ENCODE measurements at places on chromosomes 3 and 15. TPM values are rescaled to one million over a fixed set of nuclear protein-coding genes. Genes with fewer than 3 reads are reported as not detected.
A peak's percentile ranks its signal among the peaks of the same experiment; 100 is the strongest.

DNA sequence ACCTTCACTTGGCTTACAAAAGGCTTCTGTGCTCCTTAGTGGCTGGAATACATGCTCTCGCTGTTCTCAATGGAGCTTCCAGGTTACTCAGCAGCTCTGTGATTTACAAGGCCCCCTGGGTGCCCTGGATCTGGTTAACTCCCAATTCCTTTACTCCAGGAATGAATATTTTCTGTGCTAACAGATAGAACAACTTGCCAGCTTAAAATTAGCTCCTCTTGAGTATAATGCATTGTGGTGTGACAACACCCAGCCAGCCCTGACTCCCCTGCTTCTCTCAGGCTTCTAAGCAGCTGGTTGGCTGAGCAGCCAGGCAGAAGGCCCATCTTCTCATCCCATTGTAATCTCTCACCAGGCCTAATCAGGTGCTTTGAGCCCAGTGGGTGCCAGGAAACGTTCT is 246.4 kb downstream of the ALCAM start:
- no peak for DNase-seq
- no peaks in the 10 kb centered on the region for H3K4me1 ChIP-seq
- H3K4me3 ChIP-seq = no peak overlapping the region
- no peaks in the 10 kb centered on the region for H3K36me3 ChIP-seq
- H3K27me3 ChIP-seq = no peaks in the 10 kb centered on the region
- no peak overlapping the region for H3K27ac ChIP-seq

- DNase-seq = no peak
These were observed 155.2 kb upstream of the CGNL1 start for GRCh38 chr15:57221134-57221533.

- H3K27me3 ChIP-seq = peaks cover 5% of the 10 kb centered on the region
- no peaks in the 10 kb centered on the region for H3K4me1 ChIP-seq
- H3K36me3 ChIP-seq = no peaks in the 10 kb centered on the region
- no peak for DNase-seq
- H3K4me3 ChIP-seq = no peak overlapping the region
- H3K27ac ChIP-seq = no peak overlapping the region
These were observed 275.0 kb upstream of the SLCO3A1 start for GRCh38 chr15:91578511-91578910.

- peak overlapping the region; percentile 82 for H3K4me3 ChIP-seq
- peaks cover 4% of the 10 kb centered on the region for H3K36me3 ChIP-seq
- H3K27me3 ChIP-seq = peaks cover 2% of the 10 kb centered on the region
These were observed 70.5 kb upstream of the ATP10A start for GRCh38 chr15:25933456-25934158.

DNA sequence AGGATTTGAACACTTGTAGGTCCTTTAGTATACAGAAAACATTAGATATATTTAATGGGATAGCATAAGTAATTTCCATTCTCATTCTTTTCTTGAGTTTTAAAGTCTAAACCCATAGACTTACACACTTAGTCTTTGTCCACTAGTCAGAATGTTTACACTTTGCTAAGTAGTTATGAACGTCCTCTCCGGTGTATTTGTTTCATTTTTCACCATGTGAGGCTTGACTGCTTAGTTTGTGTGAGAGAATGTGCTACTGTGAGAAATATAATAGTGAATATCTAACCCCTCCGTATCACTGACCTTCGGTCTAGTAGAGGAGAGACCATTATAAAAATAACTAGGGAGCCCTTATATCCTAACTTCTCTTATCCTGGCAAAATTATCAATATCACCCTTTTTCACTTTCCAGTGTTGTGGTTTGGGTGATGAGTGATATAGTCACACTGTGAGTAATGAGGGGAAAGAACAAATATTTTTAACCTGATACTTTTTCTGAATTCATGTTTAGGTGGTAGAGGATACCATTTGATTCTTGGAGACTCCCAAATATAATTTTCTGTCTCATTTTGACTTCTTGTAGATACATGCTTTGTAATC is 122.4 kb downstream of the UBE2E2 start:
- no peaks in the 10 kb centered on the region for H3K36me3 ChIP-seq
- H3K27ac ChIP-seq = no peak overlapping the region
- DNase-seq = no peak
- no peak overlapping the region for H3K4me3 ChIP-seq

The CLDN16 gene
- total RNA-seq = not detected

The GP5 gene
- 0.62 TPM for total RNA-seq

DNA sequence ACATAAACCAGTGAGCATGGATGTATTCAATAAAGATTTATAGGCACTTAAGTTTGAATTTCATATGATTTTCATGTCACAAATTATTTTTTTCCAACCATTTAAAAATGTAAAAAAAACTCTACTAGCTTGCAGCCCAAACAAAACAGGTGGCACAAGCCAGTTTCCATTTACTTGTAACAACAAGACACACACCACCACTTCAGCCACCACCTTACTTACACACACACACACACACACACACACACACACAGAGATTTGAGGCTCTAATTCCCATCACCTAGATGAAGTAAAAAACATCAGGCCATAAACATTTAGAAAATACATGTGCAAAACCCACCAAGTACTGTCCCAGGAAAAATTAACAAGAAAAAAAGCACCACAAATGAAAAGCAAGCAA is 25.3 kb downstream of the MYO9A start:
- no peak overlapping the region for H3K27ac ChIP-seq
- no peak overlapping the region for H3K4me3 ChIP-seq
- H3K36me3 ChIP-seq = peaks cover 4% of the 10 kb centered on the region
- DNase-seq = no peak
- peaks cover 2% of the 10 kb centered on the region for H3K4me1 ChIP-seq

DNA sequence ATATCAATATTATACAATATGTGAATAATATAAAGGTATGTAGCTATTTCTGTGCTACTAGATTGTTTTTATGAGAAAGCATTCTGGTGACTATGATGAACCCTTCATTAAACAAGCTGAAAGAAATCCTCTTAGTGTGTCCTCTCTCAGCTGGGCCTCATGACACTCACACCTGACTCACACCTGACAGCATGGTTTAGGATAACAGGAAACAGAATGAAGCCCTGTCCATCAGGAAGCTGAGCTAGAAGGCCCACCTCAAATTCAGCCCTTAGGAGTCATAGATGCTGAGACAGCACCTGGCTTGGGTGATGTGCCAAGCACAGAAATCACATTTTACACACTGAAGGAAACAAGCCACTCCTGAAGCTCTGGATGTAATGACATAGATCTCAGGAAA is 30.8 kb downstream of the CHCHD4 start:
- no peak for DNase-seq
- no peaks in the 10 kb centered on the region for H3K36me3 ChIP-seq
- no peak overlapping the region for H3K27ac ChIP-seq
- H3K4me3 ChIP-seq = no peak overlapping the region
- H3K4me1 ChIP-seq = no peaks in the 10 kb centered on the region

GRCh38 chr3:132255041-132255745 is 62.0 kb upstream of the ACP3 start:
- H3K36me3 ChIP-seq = no peaks in the 10 kb centered on the region
- no peak for DNase-seq
- no peak overlapping the region for H3K27ac ChIP-seq
- no peak overlapping the region for H3K4me3 ChIP-seq
- no peaks in the 10 kb centered on the region for H3K4me1 ChIP-seq

The ST3GAL6 gene
- total RNA-seq = not detected

The AHSG gene
- total RNA-seq = not detected

DNA sequence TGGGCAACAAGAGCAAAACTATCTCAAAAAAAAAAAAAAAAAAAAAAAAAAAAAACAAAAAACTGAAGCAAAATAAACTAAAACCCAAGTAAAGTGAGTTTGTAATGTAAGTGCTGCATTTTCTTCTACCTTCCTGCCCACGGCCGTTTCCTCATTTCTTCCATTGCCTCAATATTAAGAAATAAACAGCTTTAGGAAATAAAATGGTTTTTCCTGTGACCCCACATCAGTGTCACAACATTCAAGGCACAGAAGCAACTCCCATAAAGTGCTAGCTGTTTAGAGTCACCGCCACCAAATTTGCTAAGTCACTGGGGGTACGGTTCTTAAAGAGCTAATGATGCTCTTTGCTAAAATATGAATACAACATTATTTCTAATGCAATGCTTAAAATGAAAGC is 3.3 kb downstream of the PKM start:
- peak; percentile 34 for DNase-seq
- peaks cover 44% of the 10 kb centered on the region for H3K4me1 ChIP-seq
- peak overlapping the region; percentile 100 for H3K4me3 ChIP-seq
- H3K27ac ChIP-seq = peak overlapping the region; percentile 96
- H3K36me3 ChIP-seq = peaks cover 60% of the 10 kb centered on the region

The CHRM5 gene
- total RNA-seq = not detected

DNA sequence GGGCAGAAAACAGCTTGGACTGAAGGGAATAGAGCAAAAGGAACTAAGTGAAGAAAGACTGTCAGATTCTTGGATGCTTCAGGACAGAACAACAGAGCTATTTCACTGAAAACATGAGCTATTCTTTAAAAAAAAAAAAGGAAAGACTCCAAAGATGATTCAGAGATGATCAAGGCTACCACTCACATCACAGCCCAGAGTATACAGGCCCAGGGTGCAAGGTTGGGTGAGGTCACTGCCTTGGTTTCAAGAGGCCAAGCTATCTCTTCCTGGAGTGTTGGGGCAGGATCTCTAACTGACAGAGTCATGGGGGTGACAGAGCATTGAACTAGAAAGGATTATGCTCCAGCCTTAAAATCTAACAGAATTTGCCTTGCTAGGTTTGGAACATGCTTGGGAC is 118.1 kb downstream of the AGBL1 start:
- DNase-seq = no peak
- no peaks in the 10 kb centered on the region for H3K36me3 ChIP-seq
- peaks cover 3% of the 10 kb centered on the region for H3K27me3 ChIP-seq
- no peak overlapping the region for H3K4me3 ChIP-seq
- H3K4me1 ChIP-seq = no peaks in the 10 kb centered on the region

DNA sequence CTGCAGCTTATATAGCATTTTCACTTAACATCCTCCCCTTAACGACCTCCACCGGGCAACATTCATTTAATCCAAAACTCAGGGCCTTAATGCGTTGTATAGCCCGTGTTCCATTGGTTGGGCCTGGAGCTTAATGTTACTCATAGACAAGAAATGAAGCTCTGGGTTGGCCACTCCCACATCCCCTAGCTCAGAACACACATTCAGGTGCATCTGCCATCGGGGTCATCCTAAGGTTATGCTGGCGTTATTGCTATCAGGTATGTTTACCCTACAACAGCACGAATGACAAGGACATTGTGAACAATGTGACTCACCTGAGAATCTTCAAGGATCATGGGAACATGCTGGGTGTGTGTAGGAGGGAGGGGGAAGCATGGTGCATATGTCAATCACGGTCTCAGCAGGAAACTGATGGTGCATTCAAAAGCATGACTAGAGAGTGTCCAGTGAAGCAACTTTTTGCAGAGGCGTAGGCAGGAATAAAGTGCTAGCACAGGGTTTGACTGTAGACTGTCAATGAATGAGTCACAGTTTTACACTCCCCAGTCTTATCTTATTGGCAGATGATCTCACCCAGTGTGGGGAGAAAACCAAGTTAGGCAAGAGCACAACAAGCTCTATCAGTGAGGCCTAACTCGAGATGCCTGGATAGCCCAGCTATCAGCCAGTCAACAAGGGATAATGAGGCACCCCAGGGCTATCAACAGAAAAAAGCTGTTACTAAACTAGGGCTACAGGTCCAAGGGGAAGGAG is 402.1 kb upstream of the MCTP2 start:
- DNase-seq = no peak
- no peak overlapping the region for H3K27ac ChIP-seq
- no peak overlapping the region for H3K4me3 ChIP-seq

The USP13 gene
- total RNA-seq = 12.1 TPM

DNA sequence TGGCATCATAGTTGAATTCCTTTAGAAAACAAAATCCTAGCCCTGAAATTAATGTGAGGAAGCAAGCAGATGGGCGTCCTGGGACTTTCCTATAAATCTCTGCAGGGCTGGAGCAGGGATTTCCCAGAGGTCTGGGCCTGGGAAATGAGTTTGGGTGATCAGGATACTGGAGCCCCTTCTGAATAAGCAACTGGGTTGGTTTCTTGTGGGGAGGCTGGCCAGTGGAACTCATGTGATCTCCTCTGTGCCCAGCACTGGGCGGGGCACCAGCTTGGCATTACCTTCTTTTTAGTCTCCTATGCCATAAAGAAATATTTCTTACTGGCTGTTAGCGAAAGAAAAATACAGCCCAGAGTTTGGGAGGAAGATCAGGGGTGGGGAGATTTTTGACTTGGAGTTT is 1.7 kb downstream of the THSD4 start:
- H3K27me3 ChIP-seq = peaks cover 51% of the 10 kb centered on the region
- DNase-seq = no peak
- no peak overlapping the region for H3K4me3 ChIP-seq
- H3K27ac ChIP-seq = no peak overlapping the region

The FRMD4B gene
- 11.9 TPM for total RNA-seq

- H3K27me3 ChIP-seq = no peaks in the 10 kb centered on the region
- peaks cover 5% of the 10 kb centered on the region for H3K4me1 ChIP-seq
- peak; percentile 70 for DNase-seq
- no peak overlapping the region for H3K4me3 ChIP-seq
- no peaks in the 10 kb centered on the region for H3K36me3 ChIP-seq
- no peak overlapping the region for H3K27ac ChIP-seq
These were observed 1.2 kb upstream of the LCTL start for GRCh38 chr15:66566963-66567531.

DNA sequence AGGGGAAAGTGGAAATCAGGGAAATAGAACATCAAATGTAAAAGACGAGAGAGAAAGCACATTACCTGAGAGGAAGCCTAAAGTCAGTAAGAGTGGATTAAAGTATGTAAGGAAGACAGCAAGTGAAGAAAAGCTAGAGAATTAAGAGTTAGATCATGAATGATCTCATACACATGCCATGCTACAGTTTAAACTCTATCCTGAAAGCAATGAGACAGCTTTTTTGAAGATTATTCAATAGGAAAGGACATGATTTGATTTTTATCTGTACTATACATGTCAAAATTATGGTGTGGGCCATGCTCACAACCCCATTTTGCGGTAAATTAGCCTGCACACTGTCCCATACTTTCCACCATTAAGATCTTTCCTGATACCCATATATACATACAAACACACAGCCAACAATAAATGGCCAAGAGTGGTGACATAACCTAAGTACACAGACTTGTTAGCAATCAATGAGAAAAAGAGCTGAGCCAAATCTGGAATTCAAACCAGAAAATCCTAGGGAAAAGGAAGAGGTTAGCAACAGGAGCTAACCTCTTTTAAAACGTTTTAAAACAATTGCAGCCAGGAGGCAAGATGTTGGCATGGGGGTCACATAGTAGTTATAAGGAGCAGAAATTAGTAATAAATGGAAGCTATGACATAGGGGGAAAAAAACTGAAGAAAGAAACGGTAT is 4.5 kb downstream of the MYO9A start:
- DNase-seq = no peak
- H3K4me3 ChIP-seq = no peak overlapping the region
- H3K4me1 ChIP-seq = peaks cover 21% of the 10 kb centered on the region
- no peaks in the 10 kb centered on the region for H3K27me3 ChIP-seq
- H3K36me3 ChIP-seq = no peaks in the 10 kb centered on the region
- no peak overlapping the region for H3K27ac ChIP-seq

The TICRR gene
- total RNA-seq = 21.0 TPM

GRCh38 chr3:167973901-167974300 is 121.8 kb downstream of the GOLIM4 start:
- no peaks in the 10 kb centered on the region for H3K4me1 ChIP-seq
- H3K36me3 ChIP-seq = no peaks in the 10 kb centered on the region
- no peak overlapping the region for H3K27ac ChIP-seq
- no peaks in the 10 kb centered on the region for H3K27me3 ChIP-seq

The FGF12 gene
- total RNA-seq = not detected

The SNX33 gene
- total RNA-seq = 1.1 TPM

The FAM240A gene
- total RNA-seq = not detected

The SKOR1 gene
- 0.07 TPM for total RNA-seq
